Urothelium cell line (cell line): ENCODE measurements at places on chromosomes 6 and 20.

- DNase-seq, result no peak
Measured at GRCh38 chr6:8659404-8660189, 224.3 kb upstream of the SLC35B3 start.

- no peak for DNase-seq
Measured at GRCh38 chr20:40481337-40481736, 207.7 kb downstream of the MAFB start.

GRCh38 chr6:6131492-6132109 is 124.9 kb upstream of the NRN1 start:
- DNase-seq, result no peak

DNA sequence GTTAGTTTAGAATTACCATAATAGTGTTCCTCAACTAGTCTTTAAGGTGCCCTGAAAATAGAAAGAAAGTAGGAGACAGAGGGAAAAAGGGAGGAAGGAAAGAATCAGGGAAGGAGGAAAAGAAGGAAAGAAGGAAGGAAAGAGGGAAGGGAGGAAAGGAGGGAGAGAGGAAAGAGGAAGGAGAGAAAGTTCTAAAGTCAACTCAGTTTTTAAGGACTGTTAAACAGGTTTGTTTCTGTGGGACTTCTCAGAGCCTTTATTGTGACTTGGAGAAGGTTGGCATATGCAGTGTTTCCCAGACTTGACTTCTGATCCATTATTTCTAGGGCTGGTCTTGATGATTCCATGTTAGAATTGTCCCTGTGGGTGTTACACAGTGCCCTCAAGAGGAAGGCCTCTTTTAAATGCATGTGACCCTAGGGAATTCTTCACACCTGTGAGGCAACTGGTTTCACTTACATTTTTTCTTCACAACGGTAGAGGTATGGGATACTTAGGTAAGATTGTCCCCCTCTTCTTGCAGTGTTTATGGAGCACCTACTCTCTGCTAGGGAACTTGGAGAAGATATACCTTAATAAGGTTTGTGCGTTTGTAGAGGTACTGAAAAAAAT is 132.7 kb upstream of the GMDS start:
- DNase-seq, result no peak

- DNase-seq, result peak; percentile 43
Measured at GRCh38 chr20:36391456-36391855, 85.3 kb downstream of the DLGAP4 start.

- DNase-seq, result no peak
Measured at GRCh38 chr20:17912916-17913315, 55.7 kb downstream of the SNX5 start.

DNA sequence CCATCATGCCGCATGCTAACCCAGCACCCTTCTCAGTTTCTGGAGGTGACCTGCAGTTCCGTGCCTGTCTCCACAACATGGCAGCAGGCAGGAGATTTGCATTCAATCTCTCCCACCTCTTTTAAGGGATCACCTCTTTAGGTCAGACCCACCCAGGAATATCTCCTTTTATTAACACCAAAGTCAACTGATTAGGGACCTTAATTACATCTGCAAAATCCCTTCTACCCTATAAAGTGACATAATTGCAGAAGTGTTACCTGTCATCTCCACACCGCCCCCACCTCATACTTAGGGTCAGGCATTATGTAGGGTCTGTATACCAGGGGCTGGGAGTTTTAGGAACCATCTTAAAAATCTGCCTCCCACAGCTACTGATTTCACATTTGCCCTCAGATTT is 267.5 kb downstream of the TMEM242 start:
- DNase-seq, result no peak

GRCh38 chr6:163532526-163533078 is 118.1 kb downstream of the QKI start:
- no peak for DNase-seq

DNA sequence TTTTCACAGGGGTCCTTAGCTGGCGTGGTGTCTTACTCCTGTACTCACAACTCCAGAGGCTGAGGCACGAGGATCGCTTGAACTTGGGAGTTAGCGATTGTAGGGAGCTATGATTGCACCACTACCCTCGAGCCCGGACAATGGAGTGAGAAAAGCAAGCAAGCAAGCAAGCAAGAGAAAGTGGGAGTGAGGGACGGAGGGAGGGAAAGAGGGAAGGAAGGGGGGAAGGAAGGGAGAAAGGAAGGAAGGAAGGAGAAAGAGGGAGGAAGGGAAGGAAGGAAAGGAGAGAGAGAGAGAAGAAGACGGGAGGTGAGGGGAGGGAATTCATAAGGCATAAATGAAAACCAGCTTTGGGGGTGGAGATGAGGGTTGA is 120.5 kb downstream of the TRIM27 start:
- no peak for DNase-seq

- no peak for DNase-seq
Measured at GRCh38 chr6:165684333-165684732, 21.3 kb upstream of the PDE10A start.

DNA sequence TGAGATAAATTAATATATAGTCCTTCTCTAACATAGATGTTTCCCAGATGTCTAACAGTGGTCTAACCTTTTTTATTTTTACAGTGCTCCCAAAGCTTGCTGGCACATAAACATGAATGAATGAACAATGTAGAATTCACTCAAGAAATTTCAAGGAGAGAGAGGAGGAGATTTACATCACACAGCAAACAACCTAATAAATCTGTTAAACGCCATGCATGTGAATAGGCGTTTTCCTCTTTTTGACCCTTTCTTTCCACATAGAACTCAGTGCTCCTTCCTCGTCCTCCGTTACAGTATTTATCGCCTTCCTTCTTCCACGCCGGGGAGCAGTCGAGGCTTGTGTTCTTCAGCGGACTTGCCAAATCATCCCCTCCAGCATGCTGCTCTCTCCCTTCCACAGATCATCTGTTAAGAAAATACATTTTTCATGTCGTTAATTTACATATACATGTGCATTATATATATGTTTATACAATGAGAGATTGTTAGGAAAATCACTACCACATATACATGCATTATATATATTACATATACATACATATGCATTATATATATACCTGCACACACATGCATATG is 93.0 kb downstream of the SLC35B3 start:
- no peak for DNase-seq

GRCh38 chr6:160135907-160136655 is 14.5 kb downstream of the SLC22A1 start:
- DNase-seq, result no peak

DNA sequence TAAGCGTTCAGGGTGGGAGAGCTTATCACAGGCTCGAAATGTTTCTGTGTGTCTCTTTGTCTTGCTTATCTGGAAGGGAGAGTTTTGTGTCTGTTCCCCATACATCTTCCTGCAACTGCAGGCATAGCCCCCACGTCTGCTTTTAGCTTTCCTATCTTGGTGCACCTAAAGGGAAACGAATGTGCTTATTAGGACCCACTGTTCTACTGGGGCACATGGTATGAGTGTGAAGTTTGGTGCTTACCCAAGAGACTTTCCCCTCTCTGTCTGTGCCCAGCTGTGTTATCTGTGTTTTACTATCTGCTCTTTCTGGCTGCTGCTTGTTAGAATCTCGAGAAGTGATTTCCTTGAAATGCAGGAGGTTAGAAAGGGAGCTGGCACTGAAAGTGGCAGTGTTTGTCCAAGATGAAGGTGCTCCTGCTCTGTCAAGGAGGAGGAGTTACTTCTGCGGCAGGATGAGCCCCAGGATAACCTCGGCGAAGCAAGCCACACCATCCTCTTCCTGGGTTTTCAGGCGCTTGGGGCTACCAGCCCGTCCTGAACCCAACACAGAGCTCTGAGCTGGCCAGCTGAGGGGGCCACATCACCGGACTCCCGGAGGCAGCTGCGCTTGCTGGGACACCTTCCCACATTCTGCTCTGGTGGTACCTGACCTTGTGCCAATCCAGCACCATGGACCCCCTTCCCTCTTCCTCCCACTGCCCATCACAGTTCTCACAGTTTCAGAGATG is 23.4 kb downstream of the DYNLT1 start:
- DNase-seq, result no peak

GRCh38 chr6:132496519-132497180 is 16.3 kb downstream of the STX7 start:
- no peak for DNase-seq

GRCh38 chr20:63177785-63178445 is 38.0 kb downstream of the YTHDF1 start:
- no peak for DNase-seq

- DNase-seq, result peak; percentile 68
Measured at GRCh38 chr6:11810039-11810541, 31.5 kb upstream of the ADTRP start.

GRCh38 chr6:125746731-125747588 is 2.5 kb upstream of the HEY2 start:
- DNase-seq, result no peak

- peak; percentile 74 for DNase-seq
Measured at GRCh38 chr6:22828179-22829062, 259.1 kb downstream of the HDGFL1 start.

GRCh38 chr20:52601295-52601971 is 370.7 kb upstream of the TSHZ2 start:
- no peak for DNase-seq

DNA sequence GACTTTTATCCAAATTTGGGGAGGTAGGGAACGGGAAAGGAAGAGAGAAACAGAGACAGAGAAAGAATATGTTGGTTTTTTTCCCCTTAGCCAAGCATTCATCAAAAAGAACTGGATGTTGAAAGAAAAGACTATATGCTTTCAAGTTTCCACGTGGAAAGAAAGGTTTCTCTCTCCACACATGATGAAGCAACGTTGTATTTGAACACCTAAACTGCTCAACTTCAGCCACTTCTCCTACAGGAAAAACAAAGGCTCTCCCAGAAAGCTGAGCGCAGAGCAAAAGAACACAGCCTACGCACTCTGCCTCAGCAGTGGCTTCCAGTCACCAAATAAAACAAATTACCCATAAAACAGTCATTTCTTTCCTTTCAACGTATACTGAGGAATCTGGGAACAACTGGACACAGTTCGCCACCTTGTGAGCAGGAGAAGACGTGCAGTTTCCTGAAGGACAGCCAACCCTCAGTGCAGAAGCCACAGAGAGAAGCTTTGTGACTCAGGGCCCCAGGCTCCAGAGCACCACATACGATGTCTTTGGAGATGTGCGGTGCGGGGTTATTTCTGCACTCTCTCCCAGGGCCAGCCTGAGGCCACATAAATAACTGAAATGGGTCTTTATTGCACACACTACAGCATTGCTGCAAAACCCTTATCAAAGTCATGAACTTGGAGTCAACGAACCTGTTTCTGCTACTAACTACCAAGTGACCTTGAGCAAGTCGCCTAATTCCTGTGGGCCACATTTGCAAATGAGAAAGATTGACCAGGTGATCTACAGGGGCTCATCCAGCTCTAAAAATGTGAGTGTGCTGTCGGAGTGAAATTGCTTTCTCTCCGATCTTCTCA is 10.1 kb downstream of the IL17F start:
- DNase-seq, result peak; percentile 89

- no peak for DNase-seq
Measured at GRCh38 chr6:137240168-137240567, 21.0 kb upstream of the IFNGR1 start.

DNA sequence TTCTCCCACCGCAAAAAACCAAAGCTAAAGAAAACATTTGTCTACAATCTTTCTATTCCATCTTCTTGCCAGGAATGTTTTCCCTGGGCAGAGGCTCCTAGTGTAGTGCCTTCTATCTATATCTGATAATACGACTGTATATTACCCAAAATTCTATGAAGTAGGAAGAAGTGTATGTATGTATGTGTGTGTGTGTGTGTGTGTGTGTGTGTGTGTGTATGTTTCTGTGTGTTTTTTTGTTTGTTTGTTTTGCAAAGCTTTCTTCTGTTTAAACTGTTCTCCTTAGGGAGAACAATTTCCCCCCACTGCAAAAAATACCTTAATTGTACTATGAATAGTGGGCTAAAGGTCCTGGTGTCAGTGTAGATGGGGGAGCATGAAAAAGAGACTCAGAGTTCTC is 312.6 kb upstream of the CITED2 start:
- DNase-seq, result no peak

GRCh38 chr6:138400326-138400725 is 3.7 kb upstream of the HEBP2 start:
- no peak for DNase-seq

- no peak for DNase-seq
Measured at GRCh38 chr20:58593880-58594638, 57.0 kb upstream of the STX16 start.

GRCh38 chr6:19472153-19472552 is 365.0 kb upstream of the ID4 start:
- peak; percentile 54 for DNase-seq

GRCh38 chr6:156839129-156839528 is 62.0 kb downstream of the ARID1B start:
- no peak for DNase-seq

GRCh38 chr6:53431704-53432103 is 83.0 kb upstream of the ELOVL5 start:
- DNase-seq, result no peak

GRCh38 chr6:26477426-26477825 is 19.7 kb downstream of the BTN2A1 start:
- DNase-seq, result no peak

GRCh38 chr6:168120390-168121302 is 41.6 kb upstream of the FRMD1 start:
- no peak for DNase-seq

DNA sequence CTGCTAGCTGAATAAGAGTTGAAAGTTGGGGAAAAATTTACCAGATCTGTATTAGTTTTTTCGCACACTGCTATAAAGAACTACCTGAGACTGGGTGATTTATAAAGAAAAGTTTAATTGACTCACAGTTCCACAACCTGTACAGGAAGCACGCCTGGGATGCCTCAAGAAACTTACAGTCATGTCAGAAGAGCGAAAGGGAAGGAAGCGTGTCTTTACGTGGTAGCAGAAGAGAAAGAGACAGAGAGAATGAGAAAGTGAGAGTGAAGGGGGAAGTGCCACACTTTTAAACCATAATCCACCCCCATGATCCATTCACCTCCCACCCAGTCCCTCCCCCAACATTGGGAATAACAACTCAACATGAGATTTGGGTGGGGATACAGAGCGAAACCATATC is 79.6 kb downstream of the KHDC1L start:
- no peak for DNase-seq

- DNase-seq, result no peak
Measured at GRCh38 chr6:40585651-40586269, 1.4 kb downstream of the LRFN2 start.

DNA sequence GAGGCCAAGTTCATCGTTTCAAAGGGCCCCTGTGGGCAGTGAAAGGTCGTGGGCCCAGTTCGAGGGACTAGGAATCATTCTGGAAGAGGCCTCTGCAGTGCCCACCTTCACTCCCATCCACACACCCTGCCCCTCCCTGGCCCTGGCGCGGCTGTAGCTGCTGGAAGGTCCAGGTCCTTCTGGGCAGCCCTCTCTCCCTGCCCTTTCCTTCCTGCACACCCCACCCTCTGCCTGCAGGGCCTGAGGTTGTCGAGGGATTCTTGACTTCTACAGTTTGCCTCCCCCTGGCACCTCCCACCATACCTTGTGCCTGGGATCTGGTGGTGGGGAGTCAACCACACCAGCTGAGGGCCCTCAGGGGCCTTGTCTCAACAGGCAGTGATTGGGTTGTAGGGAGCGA is 4.5 kb upstream of the MYT1 start:
- no peak for DNase-seq

DNA sequence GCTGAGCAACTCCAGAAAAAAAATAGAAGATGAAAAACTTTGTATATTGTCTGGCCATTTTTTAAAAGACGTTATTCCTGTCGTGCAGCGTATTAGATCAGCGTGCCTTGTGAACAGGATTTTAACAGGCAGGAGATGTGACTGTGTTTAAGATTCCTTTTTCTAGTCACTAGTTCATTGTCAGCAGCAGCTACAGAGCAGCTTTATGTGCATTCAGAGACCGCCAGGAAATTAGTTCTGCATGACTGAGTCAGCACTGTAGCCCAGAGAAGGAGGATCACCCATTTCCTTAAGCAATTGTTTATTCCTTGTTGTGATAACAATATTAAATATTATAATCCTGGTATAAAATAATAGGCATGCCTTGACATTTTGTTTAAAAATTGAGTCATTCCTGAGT is 75.4 kb upstream of the ADGRB3 start:
- DNase-seq, result no peak
